Left cardiac atrium (tissue), 4 donors: ENCODE measurements at places on chromosomes 12 and 14. TPM values are rescaled to one million over a fixed set of nuclear protein-coding genes. Genes with fewer than 3 reads are reported as not detected.

The P2RX7 gene
- total RNA-seq: 3.0 TPM

The PTPRR gene
- 0.27 TPM for total RNA-seq

The TMEM253 gene
- total RNA-seq: 0.26 TPM

- no peak for DNase-seq
Observed at GRCh38 chr12:53978477-53979356, 4.0 kb upstream of the HOTAIR start.

DNA sequence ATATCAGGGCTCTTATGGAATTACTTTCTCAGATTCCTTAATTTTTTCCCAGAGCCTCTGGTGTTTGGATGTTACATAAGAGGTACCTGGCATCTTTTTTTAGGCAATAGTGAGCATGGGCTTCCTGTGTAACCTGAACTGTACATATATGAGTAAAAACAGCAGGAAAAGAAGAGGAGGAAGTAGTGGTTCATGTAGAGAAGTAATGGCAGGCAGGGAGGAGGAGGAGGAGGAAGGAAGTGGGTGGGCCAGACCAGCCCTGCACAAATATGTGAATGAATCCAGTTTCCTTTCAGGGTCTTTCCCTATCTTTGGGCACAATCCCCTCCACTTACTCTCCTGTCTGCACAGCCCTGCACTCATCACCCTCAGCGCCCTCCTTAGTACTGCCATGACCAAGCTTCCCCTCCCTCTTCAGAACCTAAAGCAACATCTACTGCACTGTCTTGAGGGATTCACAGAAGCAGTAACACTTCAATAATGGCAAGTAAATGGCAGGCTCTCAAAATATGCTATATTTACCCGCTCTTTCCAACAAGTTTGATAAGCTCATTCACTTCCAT lies 40.9 kb upstream of the GSG1 start:
- no peak for DNase-seq

DNA sequence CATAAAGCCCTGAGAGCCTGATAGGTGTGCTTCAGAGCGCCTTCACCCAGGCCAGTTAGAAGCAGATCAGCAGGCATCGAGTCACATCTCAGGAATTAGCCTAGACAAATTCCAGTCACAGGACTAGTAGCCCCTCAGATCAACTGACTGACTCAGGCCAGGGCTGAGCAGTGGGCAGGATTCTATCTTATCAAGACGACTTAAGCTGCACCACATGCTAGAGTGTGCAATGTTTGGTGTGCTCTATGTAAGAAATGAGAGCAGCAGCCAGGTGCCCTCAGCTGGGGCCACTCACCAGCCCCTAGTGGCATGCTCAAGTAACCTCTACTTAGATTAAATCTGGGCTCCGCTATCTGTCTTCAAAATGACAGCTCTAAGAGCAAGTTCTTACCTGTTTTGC lies 19.7 kb upstream of the NGB start:
- no peak for DNase-seq

DNA sequence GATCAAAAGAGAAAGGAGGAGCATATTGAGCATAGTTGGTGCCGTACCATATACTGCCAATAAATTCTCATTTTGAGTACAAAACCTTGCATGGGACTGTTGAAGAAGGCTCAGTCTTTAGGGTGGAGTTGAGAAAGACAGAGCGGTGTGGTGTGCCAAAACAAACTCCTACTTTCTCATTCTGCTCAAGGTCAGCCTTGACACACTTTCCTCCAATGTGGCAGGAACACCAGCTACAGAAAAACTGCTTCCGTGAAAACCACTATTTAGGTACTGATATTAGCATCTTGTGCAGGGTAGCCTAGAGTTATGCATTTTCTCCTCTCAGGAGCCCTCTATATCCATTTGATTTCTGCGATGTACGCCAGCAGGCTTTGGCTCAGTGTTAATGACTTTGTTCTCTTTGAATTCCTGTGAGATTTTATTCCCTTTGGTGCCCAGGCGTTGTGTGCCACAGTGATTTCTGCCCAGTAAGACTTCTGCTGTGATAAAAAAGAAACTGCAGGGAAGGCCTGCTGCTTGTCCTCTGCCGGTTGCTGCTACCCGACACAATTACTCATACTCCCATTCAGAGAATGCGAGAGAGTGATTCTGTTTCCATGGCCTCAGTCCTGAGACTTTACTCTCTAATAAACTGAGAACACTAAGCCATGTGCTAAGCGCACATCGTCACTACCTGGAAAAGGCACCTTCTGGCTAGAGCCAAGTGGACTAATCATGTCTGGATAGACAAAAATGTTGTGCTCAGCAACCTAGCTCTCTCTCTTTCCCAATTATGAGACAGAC lies 88.3 kb upstream of the MDM1 start:
- peak; percentile 24 for DNase-seq

DNA sequence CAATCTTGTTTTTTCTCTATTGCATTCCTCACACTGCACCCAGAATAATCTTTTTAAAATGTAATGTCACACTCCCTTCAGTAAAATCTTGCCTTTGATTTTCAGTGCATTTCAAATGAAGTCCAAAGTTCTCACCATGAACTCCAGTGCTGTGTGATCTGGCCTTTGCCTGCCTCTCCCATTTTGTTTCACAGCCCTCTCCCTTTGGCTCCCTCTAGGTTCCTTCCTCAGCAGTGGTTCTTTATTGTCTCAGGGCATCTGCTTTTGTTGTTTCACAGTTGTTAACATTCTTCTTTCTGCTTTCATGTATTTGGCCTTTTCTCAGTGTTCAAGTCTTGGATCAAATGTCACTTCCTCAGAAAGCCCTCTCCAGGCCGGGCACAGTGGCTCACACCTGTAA lies 84.5 kb upstream of the AMN1 start:
- DNase-seq: no peak
